ENCODE measurements at places on chromosomes 13 and 19.
A peak's percentile ranks its signal among the peaks of the same experiment; 100 is the strongest.

- DNase-seq = no peak
Observed at GRCh38 chr13:50197705-50198104, 182.5 kb downstream of the KCNRG start.

DNA sequence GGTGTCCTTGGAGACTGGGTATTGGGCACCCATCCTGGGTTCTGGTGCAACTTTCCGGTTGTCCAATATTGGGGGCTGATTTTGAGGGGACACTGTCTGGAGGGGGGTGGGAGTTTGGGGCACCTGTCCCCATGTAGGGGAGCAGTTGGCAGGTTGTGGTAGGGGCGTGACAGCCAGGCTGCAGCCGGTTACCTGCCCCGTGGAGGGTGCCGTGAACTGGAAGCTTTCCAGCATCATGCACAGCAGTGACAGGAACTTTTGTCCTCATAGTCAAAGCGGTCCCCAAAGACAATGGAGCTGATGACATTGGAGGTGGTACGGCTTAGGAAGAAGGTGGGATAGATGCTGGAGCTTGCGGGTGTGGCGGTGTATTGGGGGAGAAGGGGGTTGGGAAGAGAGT is 34.3 kb downstream of the CYP2B6 start:
- no peak for DNase-seq

DNA sequence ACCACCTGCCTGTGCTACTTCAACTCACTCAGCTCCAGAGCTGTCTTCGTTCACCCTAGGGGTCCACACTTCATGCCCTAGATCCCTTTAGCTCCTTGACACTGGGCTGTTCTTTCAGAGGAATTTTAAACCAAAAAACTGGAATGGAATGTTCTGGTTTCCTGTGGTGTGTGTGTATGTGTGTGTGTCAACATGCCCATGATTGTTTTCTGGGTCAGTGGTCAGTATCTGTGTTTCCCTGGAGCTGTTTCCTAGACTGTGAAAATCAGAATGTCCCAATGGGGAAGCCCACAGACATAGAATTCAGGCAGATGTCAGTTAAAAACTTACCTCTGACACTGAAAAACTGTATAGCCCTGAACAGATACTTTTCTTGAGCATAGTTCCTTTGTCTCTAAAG is 1.3 kb downstream of the PMIS2 start:
- DNase-seq = peak; percentile 38

DNA sequence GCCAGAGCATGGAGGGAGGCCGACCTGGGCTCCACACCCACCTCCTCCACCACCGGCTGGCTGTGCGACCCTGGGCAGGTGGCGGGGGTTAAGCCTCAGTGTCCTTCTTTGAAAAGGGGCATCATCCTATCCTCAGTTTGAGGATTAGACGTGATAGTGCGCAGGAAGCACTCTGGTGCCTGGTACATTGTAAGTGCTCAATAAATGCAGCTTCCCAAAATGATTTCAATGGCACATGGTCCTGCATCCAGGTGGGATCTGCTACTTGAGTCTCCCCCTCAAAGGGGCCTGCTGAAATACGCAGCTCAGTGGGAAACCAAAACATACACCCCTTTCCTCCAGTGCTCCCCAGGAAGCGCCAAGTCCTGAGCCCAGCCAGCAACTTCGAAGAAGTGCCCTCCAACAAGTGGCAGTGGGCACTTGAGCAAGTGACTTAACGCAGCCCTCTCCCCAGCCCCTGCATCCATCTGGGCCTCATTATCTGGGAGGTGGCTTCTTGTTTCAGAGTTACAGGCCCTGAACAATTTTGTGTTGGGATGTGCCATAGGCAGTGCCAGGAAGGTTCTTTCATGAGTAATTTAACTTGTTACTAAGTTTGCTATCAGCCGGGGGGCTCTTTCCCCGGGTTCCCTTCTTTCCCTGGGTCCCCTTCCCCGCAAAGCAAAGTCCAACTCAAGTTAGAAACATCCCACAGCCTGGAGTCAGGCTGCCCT is 17.9 kb downstream of the ACTN4 start:
- no peak for DNase-seq

GRCh38 chr19:17963936-17964691 is 2.8 kb upstream of the KCNN1 start:
- DNase-seq = no peak

GRCh38 chr19:56477429-56478338 is 539 bp upstream of the ZNF667 start:
- peak; percentile 75 for DNase-seq

DNA sequence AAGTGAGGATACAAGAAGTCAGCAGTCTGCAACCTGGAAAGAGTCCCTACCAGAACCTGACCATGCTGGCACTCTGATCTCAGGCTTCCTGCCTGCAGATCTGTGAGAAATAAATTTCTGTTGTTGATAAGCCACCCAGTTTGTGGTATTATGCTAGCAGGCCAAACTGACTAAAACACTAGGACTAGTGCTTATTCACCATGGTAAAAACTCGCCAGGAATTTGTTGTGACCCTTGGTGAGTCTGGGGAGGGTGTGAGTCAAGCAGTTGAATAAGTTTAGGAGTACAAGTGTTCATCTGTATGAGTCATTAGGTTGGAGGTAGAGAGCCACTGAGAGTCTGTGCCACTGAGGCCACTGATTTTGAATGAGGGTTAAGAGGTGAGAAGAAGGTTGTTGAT is 3.6 kb downstream of the ZIK1 start:
- no peak for DNase-seq

DNA sequence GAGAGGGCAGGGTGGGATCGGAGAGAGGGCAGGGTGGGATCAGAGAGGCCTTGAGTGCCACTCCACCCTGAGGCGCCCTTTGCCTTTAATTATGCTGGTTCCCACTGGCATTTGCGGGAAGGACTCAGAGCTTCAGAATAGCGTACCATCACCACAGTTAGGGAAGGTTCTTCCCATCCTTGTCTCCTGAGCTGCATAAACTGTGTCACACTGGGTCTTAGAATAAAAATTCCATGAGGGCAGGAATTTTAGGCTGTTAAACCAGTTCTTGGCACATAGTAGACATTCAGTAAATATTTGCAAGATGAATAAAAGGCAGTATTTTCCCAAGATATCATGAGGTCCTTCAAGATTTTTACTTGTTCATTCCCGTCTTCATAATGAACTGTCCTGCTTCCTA is 24.4 kb downstream of the PPP2R1A start:
- DNase-seq = no peak

GRCh38 chr13:50085063-50085462 is 69.8 kb downstream of the KCNRG start:
- DNase-seq = peak; percentile 41

- DNase-seq = no peak
Observed at GRCh38 chr19:32337084-32337808, 8.2 kb upstream of the ZNF507 start.

DNA sequence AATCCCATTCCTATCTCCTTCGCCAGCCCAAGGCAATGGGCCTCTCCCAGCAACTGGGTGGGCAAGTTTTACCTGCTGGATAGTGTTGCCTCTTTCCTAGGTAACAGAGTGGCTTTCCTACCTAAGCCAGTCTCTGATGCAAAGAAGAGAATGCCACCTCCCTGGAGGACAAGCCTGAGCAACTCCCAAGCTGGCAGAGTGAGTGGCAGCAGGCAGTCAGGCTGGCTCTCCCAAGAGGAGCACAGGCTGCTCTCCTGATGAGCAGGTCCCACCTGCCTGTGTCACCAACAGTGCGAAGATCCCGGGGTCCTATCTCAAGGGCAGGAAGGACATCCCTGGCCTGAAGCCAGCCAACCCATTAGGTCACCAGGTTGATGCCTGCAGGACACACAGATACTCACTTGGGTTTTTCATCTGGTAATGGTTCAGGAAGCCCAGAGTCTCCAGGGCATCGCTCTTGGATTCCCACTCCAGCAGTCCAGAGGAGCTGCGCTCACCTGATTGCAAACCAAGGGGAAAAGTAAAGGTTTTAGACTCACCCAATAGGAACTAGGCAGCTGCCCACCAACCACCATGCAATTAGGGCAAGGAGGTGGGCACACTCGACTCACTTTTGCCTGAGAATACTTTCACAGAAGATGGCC is 5.5 kb upstream of the ECH1 start:
- DNase-seq = no peak

DNA sequence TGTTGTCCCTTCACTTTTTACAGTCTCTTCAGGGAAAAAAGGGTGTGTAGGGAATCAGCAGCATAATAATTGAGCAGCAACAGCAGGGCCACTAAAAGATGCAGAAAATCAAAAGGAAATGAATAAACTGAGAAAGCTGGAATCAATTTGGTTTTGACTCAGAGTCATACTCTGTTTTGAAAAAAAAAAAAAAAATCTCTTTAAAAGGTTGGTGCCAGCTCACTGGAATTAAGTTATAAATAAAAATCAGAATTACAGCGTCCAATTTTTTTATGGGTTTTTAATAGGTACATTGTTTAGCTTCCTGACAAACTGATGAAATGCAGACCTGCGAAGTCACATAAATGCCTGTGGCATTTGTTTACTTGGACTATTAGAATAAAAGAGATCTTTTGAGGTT is 231.9 kb downstream of the COG6 start:
- no peak for DNase-seq

DNA sequence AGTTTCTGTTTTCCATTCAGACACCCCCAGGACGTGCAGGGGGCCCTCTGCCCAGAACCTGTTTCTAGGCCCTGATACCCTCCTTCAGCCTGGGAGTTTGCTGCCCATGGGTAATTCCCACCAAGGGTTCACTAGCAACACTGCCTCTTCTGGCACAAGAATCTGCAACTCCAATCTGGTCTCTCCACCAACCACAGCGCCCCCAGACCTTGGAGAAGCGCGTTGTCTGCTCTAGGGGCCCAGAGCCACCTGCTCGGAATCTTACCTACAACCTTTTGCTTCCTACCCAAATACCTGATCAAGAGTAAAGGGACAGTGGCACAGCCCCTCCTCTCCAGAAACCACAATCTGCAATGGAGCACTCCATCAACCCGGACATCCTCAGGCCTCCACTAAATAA is 763 bp downstream of the ZNF180 start:
- DNase-seq = no peak

GRCh38 chr13:40863723-40864122 is 74.3 kb downstream of the SLC25A15 start:
- no peak for DNase-seq
